Panc1 (cell line): ENCODE measurements at places on chromosomes 4 and X. TPM values are rescaled to one million over a fixed set of nuclear protein-coding genes. Genes with fewer than 3 reads are reported as not detected.

- no peak for DNase-seq
Observed at GRCh38 chr4:98602270-98602669, 56.1 kb downstream of the TSPAN5 start.

Gene CXXC4
- total RNA-seq = 0.59 TPM

GRCh38 chr4:17275836-17276235 lies 236.1 kb downstream of the QDPR start:
- DNase-seq = no peak

- DNase-seq = no peak
Observed at GRCh38 chr4:3418029-3418762, 23.6 kb upstream of the HGFAC start.

GRCh38 chrX:77493677-77494553 lies 46.7 kb downstream of the FGF16 start:
- DNase-seq = no peak

DNA sequence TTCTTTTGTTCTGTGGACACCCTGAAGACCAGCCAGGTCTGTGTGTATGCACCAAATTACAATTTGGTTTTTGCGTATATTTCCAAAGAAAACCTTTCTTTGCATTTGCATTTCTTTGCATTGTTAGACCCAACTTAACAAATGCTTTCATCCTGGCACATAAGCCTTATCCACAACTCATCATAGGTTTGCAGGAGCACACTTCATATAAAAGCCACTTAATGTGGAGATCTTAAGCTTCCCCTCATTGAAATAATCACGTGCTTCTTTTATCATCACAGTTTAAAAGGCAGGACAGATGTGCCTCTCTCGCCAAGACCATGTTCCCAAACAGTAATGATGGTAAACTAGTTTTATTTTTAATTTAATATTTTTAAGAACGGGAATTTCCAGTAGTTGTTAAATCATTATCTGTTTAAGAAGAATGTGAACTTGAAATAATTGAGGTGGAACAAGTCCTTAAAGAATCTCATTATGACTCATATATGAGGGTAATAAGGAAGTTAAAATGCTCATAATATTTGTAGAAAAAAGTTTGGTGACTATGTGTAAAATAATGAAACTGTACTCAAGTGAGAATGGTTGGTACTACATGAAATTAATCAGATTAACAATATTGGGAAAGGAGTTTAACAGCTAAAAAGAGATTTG lies 65.5 kb downstream of the GLRA3 start:
- DNase-seq = no peak

- no peak for DNase-seq
Observed at GRCh38 chr4:186657764-186658163, 65.9 kb downstream of the FAT1 start.

DNA sequence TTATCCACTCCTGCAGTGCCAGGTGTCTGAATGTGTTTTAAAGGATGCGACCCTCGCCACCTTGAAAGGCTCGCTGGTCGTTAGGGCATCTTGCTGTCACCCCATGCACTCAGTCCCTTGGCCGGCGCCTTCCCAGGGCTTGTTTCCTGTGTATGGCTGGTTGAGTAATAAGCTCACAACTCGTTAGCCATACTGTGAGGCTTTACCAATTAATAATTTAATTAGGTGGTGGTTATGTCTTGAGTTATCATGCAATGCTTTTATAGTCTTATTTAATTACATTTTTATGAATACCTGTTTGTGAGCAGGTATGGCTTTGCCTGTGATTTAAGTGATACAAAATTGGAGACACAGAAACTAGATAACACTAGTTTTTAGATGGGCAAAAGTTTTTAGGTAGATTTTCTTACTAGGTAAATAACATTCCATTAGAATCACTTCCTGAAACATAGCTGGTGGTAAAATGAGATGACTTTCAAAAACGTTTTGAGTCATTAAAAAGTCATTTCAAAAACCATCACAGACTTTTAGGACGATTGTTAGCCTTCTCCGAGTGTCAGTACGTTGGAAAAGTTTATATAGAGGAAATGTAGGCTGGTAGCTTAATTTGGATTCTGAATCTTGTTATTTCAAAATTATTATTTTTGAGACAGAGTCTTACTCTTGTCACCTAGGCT lies 18.2 kb downstream of the PTTG2 start:
- no peak for DNase-seq
